ENCODE measurements at places on chromosomes 3 and 15.

GRCh38 chr3:43885908-43886618 is 195.3 kb downstream of the ABHD5 start:
- no peak for DNase-seq

DNA sequence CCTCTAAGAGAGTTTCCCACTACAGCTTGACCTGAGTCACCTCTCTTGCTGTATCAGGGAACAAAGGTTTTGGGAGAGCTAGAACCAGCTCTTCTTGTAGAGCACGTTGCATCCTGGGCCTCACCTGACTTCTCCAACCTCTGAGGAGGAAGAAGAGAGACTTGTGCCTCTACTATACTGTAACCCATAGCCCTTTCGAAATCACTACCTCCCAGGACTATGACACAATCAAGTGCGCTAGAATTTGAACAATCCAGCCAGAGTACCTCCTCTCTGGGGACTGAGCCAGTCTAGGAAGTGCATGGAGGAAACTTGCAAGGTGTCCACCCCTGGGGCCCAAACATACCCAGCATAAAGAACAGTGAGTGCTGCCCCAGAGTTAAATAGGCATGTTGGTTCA is 192.8 kb upstream of the BHLHE40 start:
- no peak for DNase-seq

DNA sequence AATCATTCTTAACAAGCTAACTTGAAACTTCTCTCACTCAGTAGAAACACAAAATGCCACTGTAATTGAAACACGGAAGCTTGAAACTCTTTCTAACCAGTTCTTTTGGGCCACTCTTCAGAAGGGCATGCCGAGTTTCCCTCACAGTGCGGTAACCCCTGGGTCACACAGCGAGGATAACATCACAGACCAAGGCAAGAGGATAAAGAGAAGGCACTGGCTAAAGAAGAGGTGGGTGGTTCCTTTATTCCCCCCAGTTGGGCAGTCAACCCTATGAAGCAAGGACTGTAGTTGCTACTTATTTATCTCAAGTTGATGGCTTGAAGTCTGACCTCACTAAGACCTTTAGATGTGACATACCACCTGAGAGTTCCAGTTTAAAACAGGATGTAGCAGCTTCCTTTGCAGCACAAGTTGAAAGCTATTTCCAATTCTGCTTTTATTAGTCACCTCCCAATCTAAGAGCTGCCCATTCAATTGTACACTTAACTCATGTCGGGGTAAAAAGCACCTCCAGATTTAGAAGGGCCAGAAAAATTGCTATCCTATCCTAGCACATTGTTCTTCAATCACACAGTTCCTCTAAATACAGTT is 272.4 kb downstream of the TIGIT start:
- DNase-seq, result no peak

DNA sequence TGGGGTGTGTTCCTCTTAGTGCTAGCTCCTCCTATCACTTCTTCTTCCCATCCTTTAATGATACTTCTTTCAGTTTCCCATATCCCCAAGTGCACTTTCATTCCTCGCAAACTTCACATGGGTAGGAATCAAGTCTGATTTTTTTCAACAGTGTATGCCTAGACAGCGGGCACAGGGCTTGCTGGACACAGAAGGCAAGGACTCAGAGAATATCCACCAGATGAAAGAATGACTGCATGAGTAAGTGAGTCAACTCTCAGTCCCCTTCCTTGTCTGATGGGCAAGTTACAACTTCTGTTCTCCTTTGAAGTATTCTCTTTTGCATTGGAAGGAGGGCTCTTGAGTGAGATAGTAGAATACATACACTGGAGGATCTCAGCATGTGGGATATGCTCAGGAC is 3.1 kb upstream of the SQOR start:
- no peak for DNase-seq

GRCh38 chr3:126911162-126912026 is 71.5 kb upstream of the PLXNA1 start:
- DNase-seq, result no peak
